Sigmoid colon (tissue), 7 donors: ENCODE measurements at places on chromosomes 3 and 15. TPM values are rescaled to one million over a fixed set of nuclear protein-coding genes. Genes with fewer than 3 reads are reported as not detected.

Gene USF3
- polyA plus RNA-seq = 8.4 TPM

Gene ANKRD34C
- not detected for polyA plus RNA-seq

Gene MUC20
- 13.9 TPM for polyA plus RNA-seq

Gene ANKRD63
- polyA plus RNA-seq = not detected

Gene BHLHE40
- polyA plus RNA-seq = 32.2 TPM

Gene RTP4
- polyA plus RNA-seq = 7.9 TPM

Gene THRB
- polyA plus RNA-seq = 7.2 TPM

Gene CCR9
- polyA plus RNA-seq = 0.55 TPM

Gene SENP5
- polyA plus RNA-seq = 7.4 TPM

Gene GOLGA8M
- not detected for polyA plus RNA-seq

Gene CYP8B1
- not detected for polyA plus RNA-seq

Gene FMN1
- 5.9 TPM for polyA plus RNA-seq

Gene SCN5A
- polyA plus RNA-seq = under 0.01 TPM

Gene SLC27A2
- 16.6 TPM for polyA plus RNA-seq

Gene GMPS
- polyA plus RNA-seq = 14.4 TPM

Gene AMIGO3
- 0.46 TPM for polyA plus RNA-seq

Gene POLQ
- polyA plus RNA-seq = 2.0 TPM

Gene P2RY14
- polyA plus RNA-seq = 4.2 TPM

Gene CAMP
- not detected for polyA plus RNA-seq

Gene NR2E3
- polyA plus RNA-seq = 5.4 TPM

Gene WDR93
- polyA plus RNA-seq = 0.04 TPM

Gene RFT1
- 3.0 TPM for polyA plus RNA-seq

Gene PCYT1A
- 29.6 TPM for polyA plus RNA-seq

Gene FAM227B
- polyA plus RNA-seq = 1.8 TPM

Gene CSPG5
- not detected for polyA plus RNA-seq

Gene GABRA5
- polyA plus RNA-seq = not detected

Gene ADAMTS7
- 0.23 TPM for polyA plus RNA-seq

Gene UROC1
- polyA plus RNA-seq = not detected

Gene NAALADL2
- 0.46 TPM for polyA plus RNA-seq

Gene CMTM6
- polyA plus RNA-seq = 21.0 TPM

Gene TMEM207
- polyA plus RNA-seq = not detected

Gene STARD9
- 0.60 TPM for polyA plus RNA-seq

Gene TNFSF10
- 76.8 TPM for polyA plus RNA-seq

Gene GPR62
- not detected for polyA plus RNA-seq

Gene CCR5
- 3.9 TPM for polyA plus RNA-seq

Gene PATL2
- polyA plus RNA-seq = 1.2 TPM

Gene SCN11A
- polyA plus RNA-seq = not detected

Gene XIRP1
- polyA plus RNA-seq = 0.69 TPM
